ENCODE measurements at places on chromosomes 1 and 21.

DNA sequence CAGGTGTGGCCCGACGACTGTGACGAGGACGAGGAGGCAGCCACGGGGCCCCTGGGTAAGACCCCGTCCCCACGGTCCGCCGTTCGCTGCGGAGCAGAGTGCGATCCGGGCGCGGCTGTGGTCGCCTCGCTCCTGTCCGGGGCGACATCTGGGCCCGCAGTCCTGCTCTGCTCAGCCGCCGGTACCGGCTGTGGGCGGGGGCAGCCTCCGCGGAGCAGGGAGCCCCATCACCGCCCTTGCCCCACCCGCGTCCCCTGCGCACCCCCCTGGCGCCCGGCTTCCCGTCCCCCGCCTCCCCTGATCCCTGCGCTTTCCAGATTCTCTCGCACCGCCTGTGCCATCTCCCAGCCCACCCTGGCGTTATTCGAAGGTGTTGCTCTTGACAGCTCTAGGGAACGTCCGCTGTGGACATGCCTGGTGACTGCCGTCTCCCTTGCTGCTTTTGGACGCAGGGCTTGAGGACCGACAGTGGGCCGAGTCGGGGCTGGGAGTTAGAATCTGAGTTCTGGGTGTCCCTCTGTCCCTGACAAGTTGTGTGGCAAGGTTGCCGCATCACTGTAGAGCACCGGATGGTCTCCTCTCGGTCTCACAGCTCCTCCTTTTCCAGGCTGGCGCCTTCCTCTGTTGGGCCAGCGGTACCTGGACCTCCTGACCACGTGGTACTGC, 596 bp downstream of the TOR3A start:
- no peak for DNase-seq

- DNase-seq, result no peak
These were observed 503.9 kb upstream of the USP24 start for GRCh38 chr1:55718758-55719671.

DNA sequence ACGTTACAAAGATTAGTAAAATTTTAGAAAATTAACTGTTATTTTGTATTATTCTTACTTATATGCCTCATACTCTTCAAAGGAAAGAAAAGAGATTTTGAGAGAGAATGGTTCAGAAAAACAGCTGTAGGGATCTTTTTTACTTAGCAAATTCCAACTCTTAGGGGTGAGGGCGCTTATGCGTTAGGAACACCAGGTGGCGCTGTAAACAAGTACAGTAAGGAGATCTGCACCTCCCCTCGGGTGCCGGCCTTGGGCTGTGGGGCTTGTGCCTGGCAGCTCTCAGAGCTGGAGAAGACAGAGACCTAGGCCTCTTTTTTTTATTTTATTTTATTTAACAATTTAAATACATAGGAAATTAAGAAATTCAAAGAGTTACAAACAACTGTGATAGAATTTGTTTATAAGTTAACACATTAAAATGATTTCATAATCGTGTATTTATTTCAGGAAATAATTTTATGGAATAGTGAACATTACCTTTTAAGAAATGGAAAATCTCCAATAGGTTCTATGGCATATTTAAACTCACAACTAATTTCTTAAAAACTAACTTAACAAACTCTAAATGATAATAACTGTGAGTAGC, 32.6 kb downstream of the UTP25 start:
- peak; percentile 64 for DNase-seq

DNA sequence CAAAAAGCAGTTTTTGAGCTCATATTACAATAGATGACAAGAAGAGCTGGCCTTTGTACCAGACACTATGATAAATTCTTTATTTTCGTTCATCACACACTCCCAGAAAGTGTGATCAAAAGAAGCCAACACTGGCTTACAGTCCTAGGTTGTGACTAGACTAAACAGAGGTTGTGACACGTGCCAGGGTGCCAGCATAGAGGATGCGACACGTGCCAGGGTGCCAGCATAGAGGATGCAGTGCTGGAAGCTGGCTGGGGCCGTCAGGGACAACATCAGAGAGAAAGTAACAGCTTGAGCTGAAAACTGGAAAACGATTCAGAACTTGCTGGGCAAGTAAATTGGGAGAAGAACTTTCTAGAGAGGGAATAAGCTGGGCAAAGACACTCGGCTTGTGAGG, 2.2 kb downstream of the MTARC1 start:
- no peak for DNase-seq

- DNase-seq, result no peak
These were observed 54.9 kb upstream of the TSPAN2 start for GRCh38 chr1:115144176-115144575.

- no peak for DNase-seq
These were observed 64.7 kb downstream of the TGFBR3 start for GRCh38 chr1:91821126-91821868.

DNA sequence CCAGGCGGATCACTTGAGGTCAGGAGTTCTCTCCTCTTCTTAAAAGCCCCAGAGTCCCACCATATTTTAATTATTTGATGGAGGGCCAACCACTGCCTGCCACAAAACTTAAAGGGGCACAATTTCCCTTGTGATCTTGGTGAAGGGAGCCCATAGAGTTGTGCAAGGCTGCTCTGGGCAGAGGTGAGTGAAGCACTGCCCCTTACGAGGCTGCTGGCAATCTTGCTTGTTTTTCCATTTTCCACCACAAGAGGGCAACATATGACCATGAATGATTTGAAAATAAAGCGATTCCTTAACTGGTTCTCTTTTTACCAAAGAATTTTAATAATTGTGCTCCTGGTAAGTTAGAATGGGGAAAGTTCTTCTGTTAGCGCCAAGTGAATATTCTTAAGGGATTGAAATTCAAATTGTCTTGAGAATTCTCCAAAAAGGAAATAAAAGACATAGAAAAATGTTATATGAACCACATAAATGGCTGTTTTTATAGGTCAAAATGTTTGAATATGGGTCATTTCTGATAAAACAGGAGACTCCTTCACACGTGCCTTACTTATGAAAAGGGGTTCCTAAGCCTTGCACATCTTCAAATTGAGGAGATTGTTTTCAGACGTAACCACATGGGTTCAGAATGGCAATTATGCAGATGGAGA, 22.7 kb downstream of the PGM1 start:
- peak; percentile 54 for DNase-seq

- DNase-seq, result no peak
These were observed 69.9 kb upstream of the ADGRL2 start for GRCh38 chr1:81730881-81731280.

- no peak for DNase-seq
These were observed 17.2 kb downstream of the CASZ1 start for GRCh38 chr1:10779201-10779600.

GRCh38 chr21:44778094-44778493, 23.5 kb downstream of the UBE2G2 start:
- no peak for DNase-seq

DNA sequence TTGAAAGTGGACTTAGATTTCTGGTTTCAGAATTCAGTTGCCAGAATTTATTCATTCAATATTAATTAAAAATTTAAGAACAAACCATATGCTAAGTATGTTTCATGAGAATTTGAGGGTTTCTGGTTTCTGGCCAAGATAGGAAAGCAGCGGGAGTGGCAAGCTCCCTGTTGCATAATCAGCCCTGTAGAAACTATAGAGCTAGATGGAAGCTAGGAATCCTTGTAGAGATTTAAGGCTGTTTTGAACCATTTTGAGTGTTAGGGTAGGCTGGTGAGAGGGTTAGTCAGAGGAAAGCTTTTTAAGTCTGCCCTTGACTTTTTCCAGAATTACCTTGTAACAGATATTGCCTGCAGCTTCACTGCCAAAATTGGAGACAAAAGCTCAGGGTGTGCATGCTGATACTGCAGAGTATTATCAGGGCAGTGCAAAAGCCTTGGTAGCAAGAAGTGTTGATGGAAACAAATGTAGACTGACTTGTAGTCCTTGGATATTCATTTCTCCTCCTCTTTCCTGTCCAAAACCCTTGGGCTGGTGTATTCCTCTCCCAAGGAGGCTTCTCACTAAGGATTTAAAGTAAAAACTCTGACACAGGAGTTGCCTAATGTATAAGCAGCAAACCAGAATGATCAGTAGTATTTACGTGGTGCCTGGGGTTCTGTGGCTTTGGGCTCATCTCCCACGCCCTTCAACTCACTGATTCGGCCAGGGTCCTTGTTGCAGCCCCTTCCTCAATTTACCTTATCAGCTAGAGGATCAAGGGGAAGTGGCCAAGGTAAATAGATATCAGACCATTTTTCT, 12.6 kb upstream of the GIPC2 start:
- no peak for DNase-seq

DNA sequence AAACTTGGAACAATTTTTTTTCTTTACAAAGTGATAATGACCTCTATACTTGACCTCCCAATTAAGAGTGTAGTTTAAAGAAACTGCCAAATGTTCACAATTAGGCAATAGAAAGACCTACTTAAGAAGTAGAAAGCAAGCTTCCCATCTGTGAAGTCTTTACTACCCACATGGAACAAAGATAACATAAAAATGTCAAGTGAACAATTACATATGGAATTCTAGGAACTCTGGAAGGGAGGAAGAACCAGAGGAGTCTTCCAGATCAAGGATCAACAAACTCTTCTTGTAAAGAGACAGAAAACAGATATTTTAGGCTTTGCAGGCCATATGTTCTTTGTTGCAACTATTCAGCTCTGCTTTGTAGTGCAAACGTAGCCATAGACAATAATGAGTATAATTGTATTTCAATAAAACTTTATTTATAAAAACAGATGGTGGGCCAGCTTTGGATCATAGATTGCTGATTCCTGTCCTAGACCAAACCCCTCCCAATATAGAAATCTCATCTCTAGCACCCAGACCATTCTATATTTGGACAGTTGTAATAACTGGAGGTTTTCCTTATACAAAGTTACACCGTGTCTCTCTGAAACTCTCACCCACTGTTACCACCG, 68.4 kb upstream of the MAGI3 start:
- no peak for DNase-seq

DNA sequence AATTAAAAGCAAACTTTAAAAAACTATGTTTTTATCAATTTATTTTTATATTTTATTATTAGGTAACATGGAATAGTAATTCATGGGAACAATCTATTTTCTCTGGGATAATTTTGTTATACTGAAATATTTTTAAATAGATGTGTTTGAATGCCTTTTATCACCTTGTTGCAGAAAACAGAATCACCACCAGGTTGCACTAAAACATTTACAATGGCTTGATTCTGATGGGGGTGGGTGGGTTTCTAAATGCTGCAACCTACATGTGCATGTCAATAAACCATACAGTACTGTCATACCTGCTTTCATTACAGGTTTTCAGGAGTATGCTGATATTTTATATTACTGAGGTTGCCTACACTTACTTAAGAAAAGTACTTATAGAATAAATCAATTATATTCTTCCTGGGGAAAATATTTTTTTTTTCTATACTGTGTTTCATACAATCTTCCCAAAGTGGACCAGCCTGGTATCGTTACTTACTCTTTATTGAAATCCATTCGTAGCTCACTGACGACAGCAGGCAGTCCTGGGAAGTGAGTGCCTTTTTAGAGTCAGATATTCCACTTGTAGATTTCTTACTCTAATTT, 132.8 kb downstream of the PTPRC start:
- DNase-seq, result no peak

GRCh38 chr1:235017719-235018118, 110.9 kb downstream of the TOMM20 start:
- no peak for DNase-seq

DNA sequence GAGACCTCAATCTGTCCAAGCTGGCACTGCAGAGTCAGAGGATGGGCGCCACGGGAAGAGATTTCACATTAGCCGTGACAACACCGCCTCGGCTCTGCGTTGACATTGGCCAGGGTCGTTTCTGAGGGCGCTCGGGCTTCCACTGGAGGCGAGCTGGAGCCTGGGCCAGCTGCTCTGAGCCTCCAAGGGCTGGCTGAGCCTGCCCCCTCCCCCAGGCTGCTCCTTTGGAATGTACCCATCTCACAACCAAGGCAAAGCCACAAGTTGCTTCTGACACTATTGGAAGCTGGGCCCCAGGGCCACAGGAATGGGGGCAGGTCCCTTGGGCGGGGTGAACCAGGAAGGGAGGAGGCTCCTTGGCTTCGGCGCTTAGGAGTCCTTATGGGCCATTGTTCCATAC, 12.7 kb downstream of the GPR3 start:
- DNase-seq, result no peak

GRCh38 chr21:40141621-40142020, 274.4 kb downstream of the PCP4 start:
- no peak for DNase-seq

GRCh38 chr1:17833661-17834501, 78.7 kb downstream of the ACTL8 start:
- DNase-seq, result no peak

GRCh38 chr1:100279358-100279923, 13.4 kb downstream of the RTCA start:
- DNase-seq, result no peak

DNA sequence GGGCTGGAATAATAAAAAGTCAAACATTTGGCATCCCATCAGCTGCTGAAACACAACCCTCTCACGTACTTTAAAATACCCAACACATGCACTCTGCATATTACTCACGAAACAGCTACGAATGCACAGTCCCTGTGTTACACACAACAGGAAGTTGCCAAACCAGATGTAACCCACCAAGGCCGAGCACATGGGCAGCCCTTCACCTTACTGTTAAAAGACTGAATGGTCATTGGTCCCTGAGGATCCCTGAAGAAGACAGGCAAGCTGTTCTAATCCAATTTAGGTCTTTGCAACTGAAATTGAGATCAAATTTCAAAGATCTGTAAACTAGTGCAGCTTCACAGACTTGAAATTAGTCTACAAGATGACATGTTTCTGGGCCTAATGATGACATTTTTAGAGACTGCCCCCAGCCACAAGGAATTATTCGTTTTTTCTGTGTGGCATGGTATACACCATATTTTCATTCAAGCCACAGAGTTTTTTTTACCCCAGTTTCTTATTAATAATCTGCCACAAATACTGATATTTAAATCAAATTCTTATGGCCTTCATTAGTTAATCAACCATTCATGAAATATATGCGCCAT, 25.6 kb upstream of the IER5 start:
- no peak for DNase-seq

DNA sequence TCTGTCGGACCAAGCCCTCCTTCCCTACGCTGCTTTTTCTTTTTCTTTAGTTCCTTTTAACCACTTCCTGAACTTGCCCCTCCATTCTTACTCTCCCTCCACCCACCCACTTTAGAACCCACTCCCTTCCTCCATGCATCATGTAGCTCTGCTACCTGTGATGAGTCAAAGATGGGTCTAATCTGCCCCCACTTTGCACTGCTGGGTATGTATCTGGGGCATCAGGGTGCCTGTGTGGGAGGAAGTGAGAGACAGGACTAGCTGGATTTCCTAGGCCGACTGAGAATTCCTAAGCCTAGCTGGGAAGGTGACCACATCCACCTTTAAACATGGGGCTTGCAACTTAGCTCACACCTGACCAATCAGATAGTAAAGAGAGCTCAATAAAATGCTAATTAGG, 157.7 kb downstream of the SEC16B start:
- DNase-seq, result no peak

GRCh38 chr1:215425138-215425537, 142.0 kb upstream of the KCTD3 start:
- no peak for DNase-seq

Measured in activated T-cell treated with anti-CD3 and anti-CD28 coated beads for 24 hours (primary cell).